ENCODE measurements at places on chromosomes 16 and 17.

DNA sequence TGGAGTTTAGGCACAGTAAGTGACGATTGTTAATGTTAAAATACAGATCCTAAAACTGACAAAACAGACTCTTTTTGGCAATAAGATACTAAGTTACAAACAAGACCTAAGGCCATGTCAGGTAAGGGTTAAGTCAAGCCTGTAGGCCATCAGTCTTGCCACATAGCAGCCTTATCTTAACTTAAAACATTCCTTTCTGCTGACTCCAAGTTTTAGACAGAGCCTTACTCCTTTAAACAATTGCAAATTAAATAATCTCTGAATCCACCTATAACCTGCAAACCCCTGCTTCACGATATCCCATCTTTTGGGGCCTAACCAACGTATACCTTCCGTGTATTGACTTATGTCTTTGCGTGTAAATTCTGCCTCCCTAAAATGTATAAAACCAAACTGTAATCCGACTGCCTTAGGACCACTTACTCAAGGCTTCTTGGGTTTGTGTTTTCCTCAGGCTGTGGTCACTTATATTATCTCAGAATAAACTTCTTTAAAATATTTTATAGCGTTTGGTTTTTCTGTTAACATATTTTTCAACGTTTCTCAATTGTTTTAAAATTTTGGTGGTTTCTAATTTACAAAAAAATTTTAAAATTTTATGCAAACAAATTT, 64.4 kb downstream of the EFCAB5 start:
- no peak for DNase-seq

DNA sequence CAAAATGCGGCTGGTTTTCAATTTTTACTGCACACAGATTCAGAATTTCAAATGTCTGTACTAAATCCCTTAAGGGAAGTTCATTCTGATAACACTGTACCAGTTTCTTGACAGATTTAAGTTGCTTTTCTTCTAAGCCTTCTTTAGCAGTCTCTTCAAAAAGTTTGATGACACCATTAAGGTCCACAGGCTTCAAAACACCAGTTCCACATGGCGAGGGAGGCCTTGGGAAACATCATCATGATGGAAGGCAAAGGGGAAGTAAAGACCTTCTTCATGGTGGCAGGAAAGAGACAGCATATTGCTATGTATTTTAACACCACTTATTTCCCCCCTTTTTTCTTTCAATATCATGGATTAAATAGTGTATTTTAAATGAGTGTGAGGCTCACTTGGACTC, 24.5 kb downstream of the NLRC5 start:
- DNase-seq, result no peak

DNA sequence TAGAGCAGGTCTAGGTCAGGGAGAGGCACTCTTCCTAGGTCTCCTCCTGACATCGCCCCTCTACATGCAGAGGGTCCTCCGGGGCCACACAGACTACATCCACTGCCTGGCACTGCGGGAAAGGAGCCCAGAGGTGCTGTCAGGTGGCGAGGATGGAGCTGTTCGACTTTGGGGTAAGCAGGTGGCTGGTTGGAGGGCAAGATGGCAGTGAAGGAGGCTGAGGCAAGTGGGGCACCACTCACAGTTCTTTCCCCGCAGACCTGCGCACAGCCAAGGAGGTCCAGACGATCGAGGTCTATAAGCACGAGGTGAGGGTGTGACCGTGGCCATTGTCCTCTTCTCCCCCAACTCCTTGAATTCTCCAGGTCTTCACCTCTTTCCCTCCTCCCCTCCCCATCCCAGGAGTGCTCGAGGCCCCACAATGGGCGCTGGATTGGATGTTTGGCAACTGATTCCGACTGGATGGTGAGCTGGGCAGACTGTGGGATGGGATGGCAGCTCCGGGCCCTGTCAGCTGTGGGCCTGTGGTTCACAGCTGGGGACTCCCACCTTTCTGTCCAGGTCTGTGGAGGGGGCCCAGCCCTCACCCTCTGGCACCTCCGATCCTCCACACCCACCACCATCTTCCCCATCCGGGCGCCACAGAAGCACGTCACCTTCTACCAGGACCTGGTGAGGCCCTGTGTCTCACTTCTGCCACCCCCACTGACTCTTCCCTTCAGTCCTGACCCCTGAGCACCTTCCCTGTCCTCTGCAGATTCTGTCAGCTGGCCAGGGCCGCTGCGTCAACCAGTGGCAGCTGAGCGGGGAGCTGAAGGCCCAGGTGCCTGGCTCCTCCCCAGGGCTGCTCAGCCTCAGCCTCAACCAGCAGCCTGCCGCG, 3.0 kb downstream of the THOC6 start:
- DNase-seq, result no peak

- DNase-seq, result no peak
These were observed 174.8 kb downstream of the C16orf78 start for GRCh38 chr16:49548325-49548970.

- DNase-seq, result no peak
These were observed 26.5 kb upstream of the CIITA start for GRCh38 chr16:10850478-10850850.

- DNase-seq, result no peak
These were observed at the start of gene CDYL2 for GRCh38 chr16:80804526-80805383. Gene CDYL2, minus strand, starts transcription at chr16:80804598. Its CDS starts 425 bp downstream, at chr16:80804173.

DNA sequence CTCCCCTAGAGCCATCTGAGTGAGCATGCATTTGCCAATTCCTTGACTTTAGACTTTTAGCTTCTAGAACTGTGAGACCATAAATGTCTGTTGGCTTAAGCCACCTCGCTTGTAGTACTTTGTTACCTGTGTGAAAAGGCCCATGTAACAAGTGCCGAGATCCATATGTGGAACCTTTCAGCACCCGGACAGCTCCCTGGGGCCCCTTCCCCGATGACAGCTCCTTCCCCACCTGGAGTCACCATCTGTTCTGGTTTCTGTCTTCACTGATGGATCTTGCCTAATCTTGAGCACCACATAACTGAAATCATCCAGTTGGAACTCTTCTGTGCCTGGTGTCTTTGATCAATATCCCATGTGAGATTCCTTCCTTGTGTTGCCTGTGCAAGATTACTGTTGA, 78.9 kb upstream of the EEF2KMT start:
- no peak for DNase-seq

- no peak for DNase-seq
These were observed 180.1 kb downstream of the SPECC1 start for GRCh38 chr17:20189302-20189701.
